Activated CD4-positive, alpha-beta T cell treated with anti-CD3 and anti-CD28 coated beads for 24 hours (primary cell): ENCODE measurements at places on chromosomes 13 and 19.

GRCh38 chr19:15305582-15306334, 26.6 kb downstream of the BRD4 start:
- no peak for DNase-seq

GRCh38 chr13:43295825-43296564, 272.6 kb downstream of the DNAJC15 start:
- DNase-seq, result no peak

DNA sequence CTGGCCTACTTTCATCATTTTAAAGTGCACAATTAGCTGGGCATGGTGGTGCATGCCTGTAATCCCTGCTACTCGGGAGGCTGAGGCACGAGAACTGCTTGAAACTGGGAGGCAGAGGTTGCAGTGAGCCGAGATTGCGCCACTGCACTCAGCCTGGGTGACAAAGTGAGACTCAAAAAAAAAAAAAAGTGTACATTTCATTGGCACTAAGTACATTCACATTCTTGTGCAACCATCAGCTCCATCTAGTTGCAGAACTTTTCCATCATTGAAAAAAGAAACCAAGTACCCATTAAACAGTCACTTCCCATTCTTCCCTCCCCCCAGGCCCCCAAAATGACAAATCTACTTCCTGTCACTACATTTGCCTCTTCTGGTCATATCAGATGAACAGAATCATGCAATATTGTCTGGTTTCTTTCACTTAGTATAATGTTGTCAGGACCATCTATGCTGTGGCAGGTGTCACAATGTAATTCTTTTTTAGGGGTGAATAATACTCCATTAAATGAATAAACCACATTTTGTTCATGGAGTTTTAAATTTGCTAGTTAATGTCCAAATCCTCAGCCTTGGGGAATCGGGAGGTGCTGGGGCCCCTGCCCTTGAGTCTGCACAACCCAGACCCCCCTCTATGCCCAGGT, 7.4 kb upstream of the SIGLEC11 start:
- no peak for DNase-seq

GRCh38 chr19:8686549-8686948, 12.0 kb downstream of the ACTL9 start:
- no peak for DNase-seq

DNA sequence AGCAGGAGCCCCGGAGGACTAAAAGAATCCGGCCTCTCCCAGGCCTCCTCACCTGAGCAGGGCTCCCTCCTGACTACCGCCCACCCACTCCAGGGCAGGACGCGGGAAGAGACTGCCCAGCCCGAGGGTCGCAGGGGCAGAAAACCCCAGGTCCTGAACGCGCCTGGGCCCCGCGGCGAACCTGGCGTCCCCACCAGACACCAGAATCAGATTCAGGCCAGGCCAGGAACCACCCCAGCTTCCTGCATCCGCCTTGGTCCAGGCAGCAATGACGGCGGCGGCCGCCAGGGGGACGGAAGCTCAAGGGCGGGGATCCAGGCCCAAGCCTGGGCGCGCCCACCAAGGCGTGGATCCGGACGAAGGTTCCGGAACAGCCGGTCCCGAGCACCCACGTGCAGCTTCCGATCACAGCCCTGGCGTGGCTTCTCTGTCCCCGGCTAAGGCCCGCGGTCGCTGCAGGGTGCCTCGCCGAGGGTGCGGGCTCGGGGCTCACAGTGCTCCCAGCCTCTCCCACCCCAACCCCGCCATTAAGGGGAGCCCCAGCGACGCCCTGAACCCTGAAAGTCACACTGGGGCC, 3.6 kb downstream of the LGALS7 start:
- DNase-seq, result peak; percentile 86
